Activated CD8-positive, alpha-beta memory T cell treated with anti-CD3 and anti-CD28 coated beads, Interleukin-2, amount 10 ng/mL, durations not matched to agents 7 days and 5 days (primary cell): ENCODE measurements at places on chromosomes 5 and 9.

DNA sequence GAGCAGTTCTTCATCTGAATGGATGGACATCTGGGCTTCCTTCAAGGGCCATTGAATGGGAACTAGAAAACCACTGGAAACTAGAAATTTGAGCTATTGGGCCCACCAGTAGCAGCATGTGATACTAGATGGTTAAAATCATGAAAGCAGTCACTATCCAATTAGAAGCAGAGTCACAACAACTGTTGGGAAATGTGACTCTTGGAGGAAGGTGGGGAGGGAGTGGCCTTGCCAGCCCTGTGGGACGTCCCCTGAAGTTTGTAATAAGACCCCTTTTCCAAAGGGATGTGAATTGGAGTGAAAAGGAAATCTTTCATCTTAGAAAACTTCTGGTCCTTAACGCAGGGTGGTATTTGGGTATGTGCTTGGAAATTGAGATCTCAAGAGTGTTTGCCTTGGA, 5.6 kb downstream of the RAB24 start:
- no peak for DNase-seq

GRCh38 chr5:76332611-76333205, 70.4 kb upstream of the IQGAP2 start:
- no peak for DNase-seq

DNA sequence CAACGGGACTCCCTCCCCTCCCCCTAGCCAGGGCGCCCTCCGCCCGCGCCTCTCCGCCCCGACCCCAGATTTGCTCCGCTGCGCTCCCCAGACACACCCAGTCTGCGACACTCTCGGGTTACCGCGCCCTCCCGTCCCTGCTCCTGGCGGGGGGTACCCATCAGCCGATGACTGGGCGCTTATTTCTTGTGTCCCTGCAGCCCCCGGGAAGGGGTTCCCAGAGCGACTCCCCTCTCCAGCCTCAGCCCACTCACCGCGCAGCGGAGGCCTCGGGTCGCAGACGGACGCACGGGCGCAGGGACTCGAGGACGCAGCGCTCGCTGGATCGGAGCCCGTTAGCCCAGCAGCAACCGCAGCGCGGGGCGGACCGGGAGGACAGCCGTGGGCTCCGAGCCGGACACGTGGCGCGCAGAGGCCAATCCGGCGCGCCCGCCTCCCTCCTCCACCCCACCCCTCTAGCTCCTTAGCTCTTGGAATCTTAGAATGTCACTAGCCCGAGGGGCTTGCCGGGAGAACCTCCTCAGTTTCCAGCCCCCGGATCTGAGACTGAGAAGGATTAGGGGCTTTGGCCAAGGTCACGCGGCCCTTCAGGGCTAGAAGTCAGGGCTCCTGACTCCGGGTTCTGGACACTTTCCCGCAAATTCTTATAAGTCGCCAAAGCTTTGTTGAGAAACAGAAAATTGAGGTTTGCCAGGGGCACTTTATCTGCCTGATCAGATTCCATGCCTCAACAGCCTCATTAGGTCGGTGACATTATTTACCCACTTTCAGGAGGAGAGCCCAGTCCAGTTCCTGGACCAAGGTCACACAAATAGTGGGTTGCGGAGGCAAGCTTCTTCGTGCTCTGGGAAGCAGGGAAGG, at the start of gene ANXA6:
TSS of gene ANXA6 (minus strand) at position 354 of the 861 bp plus-strand sequence. CDS start 9,878 bp downstream, outside the sequence.
- DNase-seq, result peak; percentile 81

DNA sequence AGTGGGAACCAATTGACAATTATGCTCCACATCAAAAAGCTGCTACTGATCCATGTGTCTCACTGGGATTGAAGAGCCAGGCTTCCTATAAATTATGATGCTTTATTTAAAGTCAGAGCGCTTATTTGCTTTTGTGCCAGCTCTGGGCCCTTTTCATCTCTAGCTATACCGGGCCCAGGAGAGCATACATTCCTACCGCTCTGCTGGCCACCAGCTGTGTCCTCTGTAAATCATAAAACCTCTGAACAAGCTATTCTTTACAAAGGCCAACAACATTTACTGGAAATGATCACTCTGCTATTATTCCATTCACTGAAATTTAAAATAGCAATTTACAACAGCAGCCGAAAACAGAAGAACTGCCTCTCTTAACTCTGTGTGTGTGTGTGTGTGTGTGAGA, 86.6 kb downstream of the ZNF608 start:
- no peak for DNase-seq

DNA sequence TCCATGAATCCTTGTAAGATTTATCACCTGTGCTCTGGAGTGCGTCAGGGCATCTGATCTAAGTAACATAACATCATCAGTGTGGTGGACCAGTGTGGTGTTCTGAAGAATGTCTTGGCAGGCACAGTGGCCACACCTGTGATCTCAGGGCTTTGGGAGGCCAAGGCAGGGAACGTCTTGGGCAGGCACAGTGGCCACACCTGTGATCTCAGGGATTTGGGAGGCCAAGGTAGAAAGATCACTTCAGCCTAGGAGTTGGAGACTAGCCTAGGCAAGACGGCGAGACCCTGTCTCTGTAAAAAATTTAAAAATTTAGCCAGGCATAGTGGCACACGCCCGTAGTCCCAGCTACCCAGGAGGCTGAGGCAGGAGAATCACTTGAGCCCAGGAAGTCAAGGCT, 185.5 kb downstream of the CACNA1B start:
- no peak for DNase-seq

DNA sequence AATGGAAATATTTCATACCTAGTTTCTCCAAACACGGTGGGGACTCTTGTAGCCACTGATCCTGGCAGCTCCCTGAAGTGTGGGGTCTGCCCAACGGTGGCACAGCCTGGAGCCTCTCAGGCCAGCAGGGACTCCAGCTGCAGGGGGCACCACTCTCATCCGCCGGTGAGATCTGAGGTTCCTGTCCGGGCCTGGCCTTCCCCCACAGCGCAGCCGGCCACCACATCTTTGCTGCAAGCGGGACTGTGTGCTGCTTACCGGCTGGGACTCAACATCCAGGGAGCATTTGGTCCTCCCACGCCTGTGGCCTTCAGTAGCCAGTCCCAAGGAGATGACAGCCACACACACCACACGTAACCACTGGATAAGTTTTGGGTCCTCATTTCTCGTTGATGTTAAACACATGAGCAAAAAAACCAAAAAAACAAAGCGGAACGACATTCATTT, 7.7 kb upstream of the NKX2-5 start:
- DNase-seq, result no peak

DNA sequence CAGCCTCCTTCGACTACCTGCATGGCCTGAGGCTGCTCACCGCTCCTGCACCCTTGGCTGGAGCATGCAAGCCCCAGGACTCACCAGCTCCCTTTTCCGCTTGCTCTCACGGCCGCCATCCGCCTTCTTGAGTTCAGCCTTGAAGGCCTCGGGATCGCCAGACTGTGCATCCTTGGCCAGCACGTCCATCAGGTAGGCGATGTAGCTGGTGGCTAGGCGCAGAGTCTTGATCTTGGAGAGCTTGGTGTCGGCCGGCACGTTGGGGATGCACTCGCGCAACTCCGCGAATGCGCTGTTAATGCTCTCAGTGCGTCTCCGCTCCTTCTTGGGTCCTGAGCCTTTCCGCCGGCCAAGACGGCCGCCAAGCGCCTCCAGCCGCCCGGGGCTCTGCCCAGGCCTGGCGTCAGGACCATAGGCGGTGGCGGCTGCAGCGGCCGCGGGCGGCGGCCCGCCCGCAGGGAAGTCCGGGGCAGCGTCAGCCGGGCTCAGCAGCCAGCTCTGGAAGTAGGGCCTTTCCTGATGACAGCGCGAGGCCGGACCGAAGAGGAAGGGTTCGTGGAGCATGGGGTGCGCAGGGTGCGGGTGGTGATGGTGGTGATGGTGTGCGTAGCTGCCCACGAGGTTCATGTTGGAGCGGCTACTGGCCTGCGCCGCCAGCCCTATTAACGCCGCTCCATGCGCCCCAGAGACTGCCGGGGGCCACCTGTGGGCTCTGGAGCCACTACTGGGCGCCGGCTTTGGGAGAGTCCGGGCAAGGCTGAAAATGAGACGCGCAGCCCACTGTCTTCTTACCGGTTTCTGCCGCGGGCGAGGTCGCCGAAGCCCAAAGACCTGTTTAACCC, 424 bp downstream of the HAND1 start:
- DNase-seq, result no peak

- DNase-seq, result no peak
Measured at GRCh38 chr9:90868555-90868954, 66.9 kb downstream of the SYK start.

- no peak for DNase-seq
Measured at GRCh38 chr5:57675236-57675635, 192.6 kb upstream of the ACTBL2 start.

DNA sequence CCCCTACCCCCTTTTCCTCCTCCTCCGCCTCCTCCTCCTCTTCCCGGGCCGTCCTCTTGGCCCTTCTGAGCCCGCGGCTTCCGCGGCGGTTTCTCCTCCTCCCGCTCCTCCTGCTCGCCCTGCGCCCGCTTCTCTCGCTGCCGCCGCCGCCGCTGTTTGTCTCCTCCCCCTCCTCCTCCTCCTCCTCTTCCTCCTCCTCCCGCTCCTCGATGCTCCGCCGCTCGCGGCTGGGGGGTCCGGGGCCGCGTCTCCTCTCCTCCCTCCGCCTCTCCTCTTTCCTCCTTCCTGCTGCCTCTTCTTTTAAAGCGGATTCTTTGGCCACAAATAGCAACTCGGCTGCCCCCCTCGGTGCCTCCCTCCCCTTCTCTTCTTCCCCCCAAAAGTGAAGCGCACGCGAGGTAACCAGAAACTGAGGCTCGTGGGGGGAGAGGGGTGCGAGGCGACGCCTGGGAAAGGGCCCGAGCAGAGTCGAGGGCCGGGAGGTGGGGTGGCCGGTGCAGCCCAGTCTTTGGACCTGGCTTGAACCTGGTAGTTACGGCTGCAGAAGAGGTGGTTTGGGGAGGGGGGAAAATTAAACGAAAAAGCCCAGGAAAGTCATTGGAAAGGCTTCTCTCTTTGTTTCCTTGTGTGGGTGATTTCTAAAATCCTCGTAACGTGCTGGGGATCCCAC, 1058.5 kb upstream of the DMAC1 start:
- DNase-seq, result no peak

- no peak for DNase-seq
Measured at GRCh38 chr5:33975852-33976251, 8.6 kb downstream of the SLC45A2 start.

GRCh38 chr5:1035421-1036405, 27.1 kb downstream of the NKD2 start:
- no peak for DNase-seq

- no peak for DNase-seq
Measured at GRCh38 chr9:133945314-133945975, 46.7 kb downstream of the VAV2 start.

- no peak for DNase-seq
Measured at GRCh38 chr9:124429530-124429867, 14.3 kb upstream of the PSMB7 start.

GRCh38 chr5:67680099-67680498, 483.5 kb upstream of the CD180 start:
- DNase-seq, result no peak

- no peak for DNase-seq
Measured at GRCh38 chr9:117104206-117104605, 310.7 kb downstream of the ASTN2 start.

- no peak for DNase-seq
Measured at GRCh38 chr5:33401482-33402390, 39.0 kb upstream of the TARS1 start.

- no peak for DNase-seq
Measured at GRCh38 chr5:159400476-159400875, 70.2 kb upstream of the IL12B start.

GRCh38 chr9:35616681-35617459, 1.3 kb downstream of the CD72 start:
- DNase-seq, result peak; percentile 88

DNA sequence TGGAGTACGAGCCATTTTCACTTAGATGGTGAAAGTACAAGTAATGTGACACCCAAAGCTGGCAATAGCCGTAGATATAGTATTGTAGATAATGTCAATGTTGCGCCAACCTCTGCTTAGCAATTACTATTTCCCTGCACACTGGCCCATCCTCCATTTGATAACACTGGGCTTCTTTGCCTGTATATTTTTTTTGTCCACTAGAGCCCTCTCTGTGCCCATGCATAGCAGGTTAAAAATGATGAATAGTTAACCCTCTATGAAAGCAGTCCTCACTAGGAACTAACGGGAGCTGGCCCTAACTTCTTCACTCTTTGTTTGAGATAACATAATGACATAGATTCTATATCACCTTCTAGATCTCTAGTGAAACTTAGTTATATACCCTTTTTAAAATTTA, 416.8 kb downstream of the TUSC1 start:
- DNase-seq, result no peak

- no peak for DNase-seq
Measured at GRCh38 chr9:13144166-13144775, 135.2 kb downstream of the MPDZ start.

DNA sequence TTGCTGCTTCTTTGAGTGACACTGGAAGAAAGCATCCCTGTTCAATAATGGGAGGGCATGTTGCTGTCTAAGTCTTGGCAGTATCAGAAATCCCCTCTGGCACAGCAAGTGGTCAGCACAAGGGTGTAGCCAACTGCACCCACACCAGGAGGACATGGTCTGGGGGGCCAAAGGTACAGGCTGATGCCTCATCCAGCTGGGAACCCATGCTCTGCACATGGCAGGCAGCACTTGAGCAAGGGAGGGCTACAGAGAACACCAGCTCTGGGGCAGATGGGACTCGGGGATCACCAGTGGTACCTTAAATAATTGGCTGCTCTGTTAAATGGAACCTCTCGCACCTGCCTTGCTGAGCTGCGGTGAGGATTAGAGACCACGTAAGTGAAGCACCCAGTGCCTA, 265.2 kb downstream of the SYK start:
- peak; percentile 29 for DNase-seq

DNA sequence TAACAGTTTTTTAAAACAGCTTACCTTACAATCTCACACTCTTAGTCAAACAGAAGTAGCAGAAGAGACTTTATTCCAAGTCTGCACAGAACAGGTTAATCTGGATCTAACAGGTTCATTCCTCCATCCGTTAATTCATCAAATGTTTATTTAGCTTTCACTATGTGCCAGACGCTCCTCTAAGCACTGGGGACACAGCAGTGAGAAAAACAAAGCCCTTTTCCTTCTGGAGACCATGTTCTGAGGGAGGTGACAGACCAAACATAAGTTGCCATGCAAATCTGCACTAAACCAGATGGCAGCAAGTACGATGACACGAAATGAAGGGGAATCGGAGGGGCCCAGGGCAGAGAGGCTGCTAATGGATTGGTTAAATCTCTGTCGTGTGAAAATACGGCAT, 17.1 kb upstream of the GLIPR2 start:
- DNase-seq, result no peak

GRCh38 chr5:167402671-167403070, 888.8 kb upstream of the WWC1 start:
- no peak for DNase-seq

DNA sequence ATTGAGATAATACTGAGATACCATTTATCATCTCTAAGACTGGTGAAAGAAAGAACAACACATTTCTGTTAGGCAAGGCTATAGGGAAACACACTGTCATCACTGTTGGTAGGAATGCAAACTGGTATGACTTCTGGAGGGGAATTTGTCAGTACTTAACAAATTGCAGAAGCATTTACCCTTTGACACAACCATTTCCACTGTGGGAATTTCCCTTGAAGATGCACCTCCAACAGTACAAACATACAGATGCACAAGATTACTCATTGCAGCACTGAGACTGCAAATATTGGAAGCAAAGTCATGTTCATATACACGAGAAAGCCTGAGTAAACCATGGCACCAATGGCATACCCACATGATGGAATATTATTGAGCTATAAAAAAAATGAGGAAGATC, 17.6 kb downstream of the GM2A start:
- no peak for DNase-seq
